ENCODE measurements at places on chromosomes 13 and 19. TPM values are rescaled to one million over a fixed set of nuclear protein-coding genes. Genes with fewer than 3 reads are reported as not detected.
A peak's percentile ranks its signal among the peaks of the same experiment; 100 is the strongest.

ATCAY gene
- total RNA-seq: not detected

GRCh38 chr13:43077461-43077860 lies 54.1 kb downstream of the DNAJC15 start:
- H3K27ac ChIP-seq: peak overlapping the region; percentile 43
- DNase-seq: no peak
- peaks cover 45% of the 10 kb centered on the region for H3K4me1 ChIP-seq
- peaks cover 2% of the 10 kb centered on the region for H3K27me3 ChIP-seq

KLK13 gene
- total RNA-seq: not detected

DNA sequence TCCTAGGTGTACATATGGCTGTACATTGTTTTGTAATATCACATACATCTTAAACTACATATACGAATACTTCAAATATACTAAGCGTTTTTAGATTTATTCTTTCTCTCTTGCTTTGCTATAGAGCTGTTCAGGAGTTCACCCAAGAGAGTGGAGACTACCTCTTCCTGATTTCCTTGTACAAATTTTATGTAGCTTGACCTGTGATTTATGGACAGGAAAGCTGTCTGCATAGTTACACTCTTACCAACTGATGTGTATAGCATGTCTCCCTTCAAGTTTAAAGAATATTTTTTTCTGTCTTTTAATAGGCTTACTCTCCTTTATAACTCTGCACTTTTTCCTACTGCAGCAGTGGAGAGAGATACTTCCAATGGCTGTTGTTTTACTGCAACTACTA lies 428.7 kb downstream of the NDFIP2 start:
- peaks cover 40% of the 10 kb centered on the region for H3K4me1 ChIP-seq
- no peaks in the 10 kb centered on the region for H3K27me3 ChIP-seq
- H3K27ac ChIP-seq: no peak overlapping the region
- no peak overlapping the region for H3K4me3 ChIP-seq

DKKL1 gene
- not detected for total RNA-seq

GRCh38 chr13:95156208-95156607 lies 145.0 kb downstream of the ABCC4 start:
- peaks cover 26% of the 10 kb centered on the region for H3K36me3 ChIP-seq
- peaks cover 30% of the 10 kb centered on the region for H3K4me1 ChIP-seq
- H3K4me3 ChIP-seq: no peak overlapping the region
- peak; percentile 31 for DNase-seq

TRIM28 gene
- total RNA-seq: 353 TPM

- peaks cover 46% of the 10 kb centered on the region for H3K4me1 ChIP-seq
- H3K27ac ChIP-seq: no peak overlapping the region
- no peak overlapping the region for H3K4me3 ChIP-seq
- no peaks in the 10 kb centered on the region for H3K36me3 ChIP-seq
- no peak for DNase-seq
Observed at GRCh38 chr13:41006306-41006705, 12.8 kb downstream of the ELF1 start.

DNA sequence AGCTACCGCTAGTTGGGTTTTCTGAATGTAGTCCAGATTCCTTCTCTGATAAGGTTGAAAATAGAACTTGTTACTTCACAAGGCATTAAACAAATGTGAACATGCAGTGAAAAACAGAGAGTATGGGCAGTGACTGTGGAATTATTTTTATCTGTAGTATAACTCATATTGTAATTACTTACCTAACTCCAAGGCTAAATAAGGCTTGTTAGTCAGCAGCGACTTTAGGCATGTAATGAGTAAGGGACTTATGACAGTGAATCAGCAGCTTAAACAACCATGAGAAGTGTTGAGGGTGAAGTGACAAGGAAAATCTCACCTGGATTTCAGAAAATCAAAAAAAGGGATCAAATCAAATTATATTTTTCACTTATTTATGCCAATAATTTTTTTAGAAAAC lies 1719.5 kb upstream of the MIR17HG start:
- H3K27ac ChIP-seq: no peak overlapping the region
- H3K4me1 ChIP-seq: no peaks in the 10 kb centered on the region
- H3K36me3 ChIP-seq: no peaks in the 10 kb centered on the region
- DNase-seq: no peak
- no peak overlapping the region for H3K4me3 ChIP-seq
- H3K27me3 ChIP-seq: no peaks in the 10 kb centered on the region

GRCh38 chr13:67258482-67258881 lies 28.3 kb upstream of the PCDH9 start:
- no peak overlapping the region for H3K27ac ChIP-seq
- H3K36me3 ChIP-seq: no peaks in the 10 kb centered on the region

EPS8L1 gene
- 0.55 TPM for total RNA-seq

MAP4K1 gene
- total RNA-seq: not detected

DNA sequence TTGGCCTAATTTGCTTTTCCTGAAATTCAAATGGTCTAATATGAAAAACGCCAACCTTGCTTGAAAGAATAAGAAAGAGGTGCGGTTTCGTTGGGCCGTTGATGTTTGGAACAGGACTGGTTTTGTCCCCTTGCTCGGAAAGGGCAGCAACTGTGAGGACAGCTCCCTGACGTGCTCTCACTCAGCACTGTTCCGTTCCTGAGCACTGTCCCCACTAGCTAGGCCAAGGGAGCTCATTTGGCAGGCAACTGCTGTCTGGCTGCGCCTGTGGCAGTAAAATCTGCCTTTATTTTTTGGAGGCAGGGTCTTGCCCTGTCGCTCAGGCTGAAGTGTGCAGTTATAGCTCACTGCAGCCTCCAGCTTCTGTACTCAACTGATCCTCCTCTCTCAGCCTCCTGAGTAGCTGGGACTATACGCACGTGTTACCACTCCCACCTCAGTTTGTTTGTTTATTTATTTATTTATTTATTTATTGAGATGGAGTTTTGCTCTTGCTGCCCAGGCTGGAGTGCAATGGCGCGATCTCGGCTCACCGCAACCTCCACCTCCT lies 4.5 kb downstream of the LDLR start:
- H3K27ac ChIP-seq: peak overlapping the region; percentile 100
- H3K36me3 ChIP-seq: peaks cover 24% of the 10 kb centered on the region
- no peak overlapping the region for H3K4me3 ChIP-seq
- peaks cover 6% of the 10 kb centered on the region for H3K27me3 ChIP-seq
- H3K4me1 ChIP-seq: peaks cover 50% of the 10 kb centered on the region

DNA sequence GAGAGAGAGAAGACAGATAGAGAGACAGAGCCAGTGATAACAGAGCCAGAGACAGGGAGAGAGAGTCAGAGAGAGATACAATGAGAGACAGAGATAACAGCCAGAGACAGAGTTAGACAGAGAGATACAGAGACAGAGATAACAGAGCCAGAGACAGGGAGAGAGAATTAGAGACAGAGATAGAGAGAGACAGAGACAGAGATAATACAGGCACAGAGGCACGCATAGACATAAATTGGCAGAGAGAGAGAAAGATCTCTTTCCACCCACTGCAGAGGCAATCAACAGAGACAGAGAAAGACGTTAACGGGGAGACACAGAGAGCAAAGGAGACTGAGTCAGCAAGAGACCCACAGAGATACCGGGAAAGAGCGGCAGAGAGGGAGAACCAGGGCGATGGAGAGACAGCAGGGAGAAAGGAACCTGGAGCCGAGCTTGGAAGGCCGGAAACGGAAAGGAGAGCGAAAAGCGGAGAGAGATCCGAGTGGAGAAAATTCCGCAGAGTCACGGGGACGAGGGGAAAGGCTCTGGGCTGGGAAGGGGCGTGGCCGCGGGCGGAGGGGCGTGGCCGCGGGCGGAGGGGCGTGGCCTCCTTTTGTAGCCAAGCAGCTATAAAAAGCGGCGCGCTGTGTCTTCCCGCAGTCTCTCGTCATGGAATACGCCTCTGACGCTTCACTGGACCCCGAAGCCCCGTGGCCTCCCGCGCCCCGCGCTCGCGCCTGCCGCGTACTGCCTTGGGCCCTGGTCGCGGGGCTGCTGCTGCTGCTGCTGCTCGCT lies at the start of gene TNFSF9:
TNFSF9 (plus strand) TSS at position 641 of the 777 bp plus-strand sequence; CDS start at position 652, 11 bp downstream.
- H3K27me3 ChIP-seq: peaks cover 6% of the 10 kb centered on the region
- DNase-seq: peak; percentile 79
- H3K4me1 ChIP-seq: peaks cover 23% of the 10 kb centered on the region
- H3K4me3 ChIP-seq: peak within 1 kb of the TSS; percentile 89
- peak within 1 kb of the TSS; percentile 86 for H3K27ac ChIP-seq
- peaks cover 9% of the 10 kb centered on the region for H3K36me3 ChIP-seq

DNA sequence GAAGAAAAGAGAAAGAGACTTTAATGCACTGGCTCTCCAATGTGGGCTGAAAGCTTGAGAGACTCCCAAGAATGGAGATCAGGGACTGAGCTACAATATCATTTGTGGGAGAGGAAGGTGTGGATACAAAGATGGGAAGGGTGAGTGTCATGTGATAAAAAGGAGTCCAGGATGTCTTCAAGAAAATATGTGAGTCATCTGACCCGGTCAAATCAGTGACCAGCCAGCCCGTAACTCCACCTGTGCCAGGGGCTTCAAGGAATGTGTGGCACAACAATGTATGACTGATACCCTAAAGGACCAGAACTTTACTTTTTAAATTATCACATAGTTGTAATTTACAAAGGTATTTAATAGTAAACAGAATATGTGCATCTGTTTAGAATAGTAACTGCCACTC lies 97.2 kb downstream of the DOCK9 start:
- H3K4me3 ChIP-seq: no peak overlapping the region
- no peak overlapping the region for H3K27ac ChIP-seq
- H3K36me3 ChIP-seq: peaks cover 25% of the 10 kb centered on the region

PRRG2 gene
- total RNA-seq: 0.95 TPM

GRCh38 chr19:52626915-52627314 lies 11.2 kb downstream of the ZNF83 start:
- H3K27me3 ChIP-seq: peaks cover 4% of the 10 kb centered on the region
- H3K4me3 ChIP-seq: no peak overlapping the region
- no peak overlapping the region for H3K27ac ChIP-seq
- no peak for DNase-seq
- no peaks in the 10 kb centered on the region for H3K4me1 ChIP-seq
- peaks cover 48% of the 10 kb centered on the region for H3K36me3 ChIP-seq

TNNI3 gene
- total RNA-seq: not detected

DNA sequence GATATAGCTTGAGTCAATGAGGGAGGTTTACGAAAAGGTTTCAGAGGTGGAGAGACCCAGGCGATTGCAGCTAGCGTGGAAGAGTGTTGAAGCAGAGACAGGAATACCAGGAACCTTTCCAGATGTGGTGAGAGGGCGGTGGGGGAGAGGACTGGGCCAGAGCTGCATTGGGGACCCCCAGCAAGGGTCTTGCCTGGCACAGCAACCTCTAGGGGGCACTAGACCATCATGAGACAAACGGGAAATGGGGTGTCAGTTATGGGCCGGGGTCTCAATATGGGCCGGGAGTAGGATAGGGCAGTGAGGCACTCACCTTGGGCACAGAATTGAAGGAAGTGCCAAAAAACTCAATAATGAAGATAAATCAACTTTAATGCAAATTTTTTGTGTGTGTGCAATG lies 2.1 kb upstream of the LRP3 start:
- no peaks in the 10 kb centered on the region for H3K4me1 ChIP-seq
- DNase-seq: no peak
- no peak overlapping the region for H3K27ac ChIP-seq
- no peak overlapping the region for H3K4me3 ChIP-seq
- no peaks in the 10 kb centered on the region for H3K36me3 ChIP-seq
- peaks cover 17% of the 10 kb centered on the region for H3K27me3 ChIP-seq

DNA sequence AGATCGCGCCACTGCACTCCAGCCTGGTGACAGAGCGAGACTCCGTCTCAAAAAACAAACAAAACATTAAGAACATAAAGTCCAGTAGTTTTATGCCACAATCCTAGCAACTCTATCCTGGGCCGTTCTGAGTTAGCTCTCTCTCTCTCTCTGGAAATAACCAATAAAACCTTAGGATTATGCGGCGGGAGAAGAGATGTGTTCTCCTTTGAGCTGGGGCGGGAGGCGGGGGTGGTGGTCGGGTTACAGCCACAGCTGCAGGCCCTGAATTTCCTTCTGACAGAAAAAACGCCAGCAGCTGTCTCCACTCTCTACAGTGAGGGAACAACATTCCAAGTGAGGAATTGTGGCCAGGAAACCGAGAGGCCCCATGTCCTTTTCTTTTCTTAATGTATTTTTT lies 9.1 kb upstream of the PNMA8A start:
- H3K4me1 ChIP-seq: peaks cover 44% of the 10 kb centered on the region
- DNase-seq: no peak
- H3K4me3 ChIP-seq: peak overlapping the region; percentile 73
- H3K36me3 ChIP-seq: no peaks in the 10 kb centered on the region
- H3K27me3 ChIP-seq: peaks cover 3% of the 10 kb centered on the region

DNA sequence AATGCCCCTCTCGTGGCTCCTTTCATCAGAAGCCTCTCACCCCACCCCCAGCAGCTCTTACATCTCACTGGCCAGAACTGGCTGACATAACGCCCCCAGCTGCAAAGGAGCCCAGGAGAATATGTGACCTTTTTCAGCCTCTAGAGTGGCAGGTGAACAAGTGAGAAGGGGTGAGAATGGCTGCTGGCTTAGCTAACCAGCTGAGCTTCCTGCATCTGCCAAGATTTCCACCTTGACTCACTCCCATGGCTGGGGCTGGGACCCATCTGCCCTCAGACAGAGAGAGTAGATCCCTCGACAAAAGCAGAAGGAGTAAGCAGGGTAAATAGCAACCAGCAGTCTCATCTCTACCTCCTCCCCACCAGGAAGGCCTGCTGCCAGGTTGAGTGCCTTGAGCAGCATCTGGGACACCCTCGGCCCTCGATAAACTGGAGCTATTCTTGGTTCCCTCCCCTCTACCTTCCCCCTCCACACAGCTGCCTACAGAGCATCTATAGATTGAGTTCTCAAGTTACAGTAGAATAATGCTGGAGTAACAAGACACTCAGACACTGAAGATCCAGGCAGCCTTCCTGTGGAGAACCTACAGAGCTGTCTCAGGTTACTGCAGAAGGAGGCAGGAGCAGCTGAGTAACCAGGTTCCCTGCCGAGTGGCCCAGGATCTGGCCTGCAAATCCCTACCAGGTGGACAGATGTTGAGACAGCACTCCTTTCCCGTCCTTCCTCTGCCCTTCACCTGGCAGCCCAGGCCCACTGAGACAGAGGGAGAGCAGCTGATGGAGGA lies 15.5 kb downstream of the KASH5 start:
- no peak overlapping the region for H3K4me3 ChIP-seq
- H3K27ac ChIP-seq: no peak overlapping the region
- H3K27me3 ChIP-seq: peaks cover 44% of the 10 kb centered on the region
- H3K36me3 ChIP-seq: no peaks in the 10 kb centered on the region
- 0 out of 2 replicates have a peak, but pooled peaks cover 1% of the 10 kb centered on the region for H3K4me1 ChIP-seq

SHFL gene
- total RNA-seq: 21.8 TPM

- H3K36me3 ChIP-seq: no peaks in the 10 kb centered on the region
- H3K27me3 ChIP-seq: no peaks in the 10 kb centered on the region
- no peak overlapping the region for H3K27ac ChIP-seq
- no peaks in the 10 kb centered on the region for H3K4me1 ChIP-seq
- no peak overlapping the region for H3K4me3 ChIP-seq
- no peak for DNase-seq
Observed at GRCh38 chr13:36531746-36532486, 99.6 kb downstream of the CCNA1 start.

DNA sequence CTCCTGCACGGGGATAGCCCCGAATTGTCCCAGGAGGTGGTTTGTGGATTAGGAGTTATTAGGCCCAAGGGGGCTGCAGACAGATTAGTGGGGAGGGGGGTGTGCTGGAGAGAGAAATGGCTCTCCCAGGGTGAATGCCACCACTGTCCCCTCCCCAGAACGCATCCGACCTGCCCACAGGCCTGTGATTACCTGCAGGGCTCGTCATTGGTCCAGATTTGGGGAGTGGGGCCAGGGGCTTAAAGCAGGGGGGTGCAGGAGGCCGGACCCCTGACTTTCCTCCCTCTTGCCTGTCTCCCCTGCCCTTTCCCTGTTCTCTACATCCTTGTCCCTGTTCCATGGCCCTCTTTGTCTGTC lies 1.2 kb downstream of the NRTN start:
- DNase-seq: no peak
- no peak overlapping the region for H3K27ac ChIP-seq
- peaks cover 28% of the 10 kb centered on the region for H3K27me3 ChIP-seq
- no peak overlapping the region for H3K4me3 ChIP-seq
- H3K4me1 ChIP-seq: peaks cover 12% of the 10 kb centered on the region

KCTD12 gene
- 0.87 TPM for total RNA-seq

ATP4A gene
- total RNA-seq: not detected

Measured in HFFc6 (cell line).